ENCODE measurements at places on chromosomes 16 and 17.

DNA sequence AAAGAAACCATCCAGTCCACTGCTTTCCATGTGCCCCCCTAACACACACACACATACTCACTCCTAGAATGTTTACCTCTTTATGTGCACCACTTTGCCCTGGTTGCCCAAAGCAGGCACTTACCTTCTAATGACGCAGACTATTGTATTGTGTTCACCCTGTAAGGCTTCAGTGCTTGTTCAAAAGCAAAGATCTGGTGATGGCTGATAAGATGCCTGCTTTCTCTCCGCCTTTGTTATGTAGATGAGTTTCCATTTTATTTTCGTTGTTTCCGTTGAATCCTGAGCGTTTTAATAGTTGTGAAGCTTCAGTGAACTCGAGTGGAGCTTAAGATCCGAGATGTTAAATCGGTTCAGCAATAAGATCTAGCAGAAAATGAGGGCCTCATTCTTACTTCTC is 452.7 kb downstream of the TMEM114 start:
- DNase-seq = no peak

- DNase-seq = peak; percentile 14
Observed at GRCh38 chr17:33686171-33686570, 393.1 kb upstream of the ASIC2 start.

GRCh38 chr17:82237746-82238471 is 9.1 kb downstream of the SLC16A3 start:
- no peak for DNase-seq

DNA sequence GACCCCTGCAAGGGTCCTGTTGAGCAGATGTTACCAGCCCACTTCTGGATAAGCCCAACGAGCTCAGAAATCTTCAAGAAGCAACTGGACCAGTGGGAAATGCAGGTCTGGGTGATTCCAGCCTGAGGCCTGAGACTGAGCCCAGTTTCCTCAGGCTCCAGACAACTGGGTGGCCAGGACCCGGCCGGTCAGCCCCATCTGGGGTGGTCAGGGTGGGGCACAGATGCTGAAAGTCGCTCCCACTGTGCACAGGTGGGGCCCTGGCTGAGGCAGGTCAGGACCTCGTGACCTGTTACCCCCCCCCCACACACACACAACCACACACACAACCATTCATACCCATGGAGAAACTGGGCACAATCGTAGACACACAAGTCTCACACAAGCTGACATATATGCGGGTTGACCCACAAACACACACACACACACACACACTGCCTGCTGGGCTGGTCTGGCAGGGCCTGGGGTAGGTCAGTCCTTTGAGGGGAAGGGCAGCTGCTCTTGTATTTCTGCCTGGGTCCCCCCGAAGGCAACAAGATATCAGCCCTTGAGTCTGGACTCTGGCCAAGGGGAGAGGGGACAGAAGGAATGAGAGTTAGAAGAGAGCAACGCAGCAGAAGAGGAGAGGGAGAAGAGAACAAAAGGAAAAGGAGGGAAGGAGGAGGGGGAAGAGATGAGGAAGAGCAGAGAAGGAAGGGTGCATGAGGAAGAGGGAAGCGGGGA is 99.0 kb upstream of the CDH5 start:
- DNase-seq = no peak

DNA sequence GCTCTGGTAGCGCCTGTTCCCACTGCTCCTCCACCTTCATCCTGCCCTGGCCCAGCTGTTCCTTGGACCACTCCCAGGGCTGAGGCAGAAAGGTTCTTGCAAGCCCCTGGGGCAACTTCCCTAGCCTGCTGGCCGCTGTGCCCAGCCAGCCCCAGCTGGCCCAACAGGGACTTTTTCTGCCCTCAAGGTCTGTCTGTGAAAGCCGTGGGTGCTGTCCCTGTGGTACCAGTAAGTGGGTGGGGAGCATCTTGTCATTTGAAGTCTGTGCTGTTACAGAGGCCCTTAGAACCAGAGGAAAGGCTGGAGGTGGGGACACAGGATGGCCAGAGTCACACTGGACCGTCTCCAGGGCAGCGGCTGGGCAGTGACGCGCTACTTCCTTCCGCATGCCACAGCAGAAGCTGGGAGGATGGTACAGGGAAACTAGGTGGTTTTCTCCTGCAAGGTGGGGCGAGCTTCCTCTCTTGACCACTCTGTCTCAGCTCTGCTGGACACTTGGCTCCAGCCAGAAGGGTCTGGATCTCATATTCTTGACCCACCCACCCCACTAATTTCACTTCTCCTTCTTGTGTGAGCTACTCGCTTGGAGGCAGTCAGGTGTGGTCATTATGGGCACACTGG is 87.8 kb downstream of the PLCG2 start:
- no peak for DNase-seq

Data from KBM-7 (cell line).